PC-3 (cell line): ENCODE measurements at places on chromosomes 1 and 21.
A peak's percentile ranks its signal among the peaks of the same experiment; 100 is the strongest.

- DNase-seq, result peak; percentile 31
Measured at GRCh38 chr1:9822897-9823692, 670 bp downstream of the CLSTN1 start.

DNA sequence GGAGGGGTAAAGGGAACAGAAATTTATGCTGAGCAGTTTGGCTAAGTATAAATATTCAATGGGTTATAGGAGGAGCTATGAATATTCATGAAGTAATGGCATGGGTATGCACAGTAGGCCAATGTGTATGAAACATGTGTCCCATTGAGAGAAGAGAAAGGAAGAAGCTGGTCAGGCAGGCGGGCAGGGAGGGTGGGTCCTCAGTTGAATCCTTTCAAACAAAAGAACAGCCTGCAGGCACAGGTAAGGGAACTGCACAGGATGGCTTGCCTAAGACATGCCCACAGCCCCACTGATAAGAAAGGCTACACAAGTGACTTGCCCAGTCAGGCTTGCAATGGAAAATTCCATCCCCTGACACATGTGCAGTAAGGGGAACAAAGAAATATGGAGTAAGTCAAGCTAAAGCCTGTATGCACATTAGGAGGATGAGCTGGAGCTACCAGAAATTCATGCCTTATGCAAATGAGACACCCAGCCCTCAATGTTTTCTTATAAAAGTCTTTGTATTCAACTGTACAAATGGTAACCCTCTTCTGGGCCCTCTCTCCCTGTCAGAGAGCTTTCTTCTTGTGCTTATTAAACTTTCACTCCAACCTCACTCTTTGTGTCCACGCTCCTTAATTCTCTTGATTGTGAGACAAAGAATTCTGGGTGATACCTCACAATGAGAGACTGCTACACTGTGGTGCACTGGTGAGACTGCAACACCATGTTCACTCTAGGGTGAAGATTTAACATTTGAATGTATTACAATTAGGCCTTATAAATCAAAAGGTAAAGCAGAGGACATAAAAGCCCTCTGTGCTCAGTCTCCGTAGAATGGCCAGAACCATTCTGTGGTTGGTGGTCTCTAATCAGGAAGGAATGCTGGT is 96.5 kb downstream of the ATP1B1 start:
- DNase-seq, result no peak

DNA sequence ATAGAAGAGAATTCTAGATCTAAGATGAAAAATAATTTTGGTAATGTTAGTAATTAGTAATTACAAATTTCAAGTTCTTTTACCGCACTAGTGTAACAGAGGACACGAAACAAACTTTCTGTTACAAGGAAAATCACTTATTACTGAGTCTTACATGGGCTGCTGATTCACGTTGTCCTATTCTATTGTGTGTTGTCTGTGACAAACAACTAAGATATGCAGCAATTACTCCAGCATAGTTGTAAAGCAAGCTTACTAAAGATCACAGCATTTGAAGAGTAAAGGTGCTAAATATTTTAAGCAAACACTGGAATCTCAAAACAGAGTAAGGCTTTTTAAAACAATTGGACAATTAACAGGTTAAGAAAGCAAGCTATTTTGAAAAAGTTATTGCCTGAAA is 502.3 kb downstream of the KCNT2 start:
- DNase-seq, result peak; percentile 5

- peak; percentile 93 for DNase-seq
Measured at GRCh38 chr1:26278724-26279455, 996 bp upstream of the SH3BGRL3 start.

- no peak for DNase-seq
Measured at GRCh38 chr1:205348554-205349487, 7.9 kb downstream of the KLHDC8A start.

DNA sequence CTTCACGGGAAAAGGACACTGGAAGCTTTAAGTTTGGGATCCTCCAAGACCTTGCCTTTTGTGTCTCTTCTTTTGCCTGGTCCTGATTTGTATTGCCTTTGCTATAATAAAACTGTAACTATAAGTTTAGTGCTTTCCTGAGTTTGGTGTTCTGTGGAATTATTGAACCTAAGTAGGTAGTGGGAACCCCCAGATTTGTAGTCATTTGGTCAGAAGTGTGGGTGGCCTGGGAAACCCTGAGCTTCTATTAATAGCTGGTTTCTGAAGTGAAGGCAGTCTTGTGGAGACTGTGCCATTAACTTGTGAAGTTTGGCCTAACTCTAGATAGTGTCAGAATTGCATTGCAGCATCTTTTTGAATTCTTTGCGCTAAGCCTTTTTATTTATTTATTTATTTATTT is 6.8 kb upstream of the MYCL start:
- no peak for DNase-seq

DNA sequence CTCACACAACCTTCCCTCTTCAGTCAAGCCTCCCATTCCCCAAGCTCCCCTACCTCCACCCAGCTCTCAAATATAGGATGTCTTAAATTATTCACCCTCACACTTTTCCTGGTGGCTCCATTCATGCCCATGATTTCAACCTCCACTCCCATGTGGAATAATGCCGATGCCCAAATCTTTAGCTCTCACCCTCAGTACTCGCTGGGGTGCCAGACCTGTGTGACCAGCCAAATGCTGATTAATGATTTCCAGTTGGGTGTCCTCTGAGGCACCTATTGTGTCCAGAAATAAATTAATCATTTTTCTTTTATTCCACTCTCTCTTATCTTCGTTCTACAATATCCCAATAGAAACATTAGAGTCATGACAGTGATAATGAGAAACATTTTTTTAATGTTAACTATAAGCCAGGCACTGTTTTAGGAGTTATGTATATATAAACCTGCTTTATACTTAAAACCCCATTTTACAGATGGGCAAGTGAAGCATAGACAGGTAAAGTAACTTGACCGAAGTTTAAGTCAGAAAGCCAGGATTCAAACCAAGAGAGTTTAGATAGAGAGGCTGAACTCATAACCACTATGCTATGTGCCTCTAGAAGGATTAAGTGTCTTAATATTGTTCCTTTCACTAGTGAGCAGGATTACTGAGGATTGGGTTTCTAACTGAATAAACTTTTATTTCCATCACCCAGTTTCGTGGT is 209.7 kb downstream of the DUSP10 start:
- no peak for DNase-seq

GRCh38 chr1:147334292-147334691 is 91.8 kb downstream of the CHD1L start:
- DNase-seq, result no peak

DNA sequence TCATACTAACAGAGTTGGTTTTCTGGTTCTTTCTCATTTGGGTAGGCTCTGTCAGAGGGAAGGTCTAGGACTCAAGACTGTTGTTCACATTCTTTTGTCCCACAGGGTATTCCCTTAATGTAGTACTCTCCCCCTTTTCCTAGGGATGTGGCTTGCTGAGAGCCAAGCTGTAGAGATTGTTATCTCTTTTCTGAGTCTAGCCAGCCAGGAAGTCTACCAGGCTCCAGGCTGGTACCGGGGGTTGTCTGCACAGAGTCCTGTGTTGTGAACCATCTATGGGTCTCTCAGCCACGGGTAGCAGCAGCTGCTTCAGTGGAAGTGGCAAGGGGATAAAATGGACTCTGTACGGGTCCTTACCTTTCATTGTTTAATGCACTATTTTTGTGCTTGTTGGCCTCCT is 226.4 kb downstream of the LBR start:
- DNase-seq, result no peak

DNA sequence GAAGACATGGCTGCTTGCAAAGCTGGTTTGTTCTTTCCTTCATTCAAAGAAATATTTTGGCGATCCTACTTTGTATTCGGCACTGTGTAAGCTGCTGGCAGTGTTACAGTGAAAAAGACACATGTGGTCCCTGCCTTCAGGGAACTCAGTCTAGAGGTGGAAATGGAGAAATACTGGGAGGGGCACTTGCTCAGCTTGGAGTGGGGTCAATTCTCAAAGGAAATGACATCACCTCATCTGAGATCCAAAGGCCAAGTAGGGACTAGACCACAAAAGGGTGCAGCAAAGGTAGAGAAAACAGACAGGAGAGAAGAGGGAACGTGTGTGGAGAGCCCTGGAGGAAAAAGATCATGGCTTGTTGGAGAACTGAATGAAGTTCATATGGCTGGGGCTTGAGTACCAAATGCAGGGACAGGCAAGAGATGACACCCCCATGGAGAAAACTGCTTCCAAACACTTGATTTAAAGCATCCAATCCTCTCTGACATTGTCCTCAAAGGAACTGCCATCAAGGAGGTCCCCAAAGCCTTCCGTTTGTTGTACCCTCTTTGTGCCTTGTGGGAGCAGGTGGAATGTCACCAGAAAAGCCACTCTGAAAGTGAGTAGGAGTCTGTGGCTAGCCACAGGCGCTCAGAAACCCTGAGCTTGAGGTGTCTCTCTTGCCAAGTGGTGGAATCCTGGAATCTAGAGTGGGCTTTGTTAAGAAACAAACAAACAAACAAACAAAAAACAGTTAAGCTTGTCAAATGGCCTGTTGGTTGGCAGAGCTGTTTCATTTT is 48.3 kb upstream of the TDRD10 start:
- peak; percentile 31 for DNase-seq

GRCh38 chr1:229980009-229980408 is 87.0 kb upstream of the GALNT2 start:
- DNase-seq, result peak; percentile 85

DNA sequence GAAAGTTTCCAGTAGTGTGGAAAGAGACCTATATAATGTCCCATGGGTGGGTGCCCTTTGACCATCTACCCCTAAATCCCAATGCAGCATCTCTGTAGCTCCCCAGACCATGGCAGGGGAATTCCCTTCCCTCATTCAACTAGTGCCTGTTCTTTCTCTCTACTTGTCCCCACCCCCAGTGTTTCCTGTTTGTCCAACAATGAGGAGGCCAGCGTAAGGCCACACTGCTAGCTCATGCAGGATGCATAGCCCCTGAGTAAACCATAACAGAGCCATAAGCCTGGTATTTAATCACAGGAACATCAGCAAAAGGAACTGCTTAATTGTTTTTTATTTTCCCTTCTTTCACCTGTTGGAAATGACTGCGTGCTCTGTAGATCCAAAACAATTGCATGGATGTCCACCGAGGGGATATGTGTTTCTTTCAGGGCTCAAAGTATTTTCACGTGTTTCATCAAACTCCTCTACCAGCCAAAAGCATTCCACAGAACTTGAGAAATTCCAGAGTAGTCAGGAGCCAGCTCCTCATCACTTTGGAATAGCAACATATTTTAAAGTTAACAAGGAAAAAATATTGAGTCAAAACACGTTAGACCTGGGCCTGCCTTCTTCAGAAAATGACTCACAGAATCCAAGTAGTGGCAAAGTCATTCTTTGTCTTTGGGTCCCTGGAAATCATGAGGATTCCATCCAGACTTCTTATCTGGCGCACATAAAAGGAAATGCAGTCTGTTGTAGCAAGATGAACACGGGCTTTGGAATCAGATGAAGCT is 162.5 kb upstream of the SGIP1 start:
- DNase-seq, result peak; percentile 56

DNA sequence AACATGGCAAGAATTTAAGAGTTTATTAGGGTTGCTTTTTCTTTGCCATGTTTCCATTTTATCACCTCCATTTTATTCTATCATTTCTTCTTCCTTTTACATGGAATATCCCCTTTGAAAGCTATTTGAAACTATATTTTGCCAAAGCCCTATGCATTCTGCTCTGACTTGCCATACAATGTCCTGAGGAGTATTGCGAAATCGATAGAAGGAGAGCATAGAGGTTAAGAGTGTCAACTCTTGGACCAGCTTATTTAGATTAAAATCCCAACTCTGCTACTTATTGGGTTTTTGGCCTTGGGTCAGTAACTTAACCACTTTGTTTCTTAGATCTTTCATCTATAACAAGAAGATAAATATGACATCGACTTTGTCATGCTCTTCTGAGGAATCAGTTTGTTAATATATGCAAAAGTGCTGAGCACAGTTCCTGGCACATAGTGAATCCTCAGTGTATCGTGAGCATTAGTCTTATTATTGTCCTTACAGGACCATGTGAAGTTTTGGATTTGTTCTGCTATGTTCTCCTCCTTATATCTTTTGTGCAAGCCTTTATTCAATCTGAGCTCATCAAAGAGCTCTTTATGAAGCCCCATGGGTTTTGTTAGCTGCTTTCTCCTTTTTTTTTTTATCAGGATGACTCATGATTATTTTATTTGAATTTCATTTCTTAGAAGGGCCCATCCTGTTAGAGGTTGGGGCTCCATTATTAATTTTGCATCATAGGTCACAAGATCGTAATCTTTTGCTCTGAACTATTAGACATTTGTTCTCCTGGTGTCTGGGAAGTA is 17.6 kb downstream of the ACKR1 start:
- peak; percentile 56 for DNase-seq

DNA sequence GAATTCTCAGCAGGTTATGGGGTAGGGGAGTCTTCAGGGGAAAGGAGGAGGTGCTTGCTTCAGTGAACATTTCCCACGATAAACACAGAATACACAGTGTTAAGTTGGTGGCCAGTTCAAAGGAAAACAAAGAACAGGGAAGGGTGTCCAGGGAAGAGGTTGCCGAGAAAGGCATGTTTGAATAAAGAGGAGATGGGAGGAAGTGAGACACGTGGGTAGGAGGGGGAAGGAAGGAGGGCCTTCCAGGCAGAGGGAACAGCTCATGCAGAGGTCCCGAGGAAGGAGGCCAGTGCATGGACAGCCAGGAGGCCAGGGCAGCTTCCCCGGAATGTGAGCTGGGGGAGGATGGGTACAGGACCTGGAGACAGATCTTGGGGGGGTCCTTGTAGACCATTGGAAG is 130.3 kb upstream of the TMEM51 start:
- DNase-seq, result no peak

DNA sequence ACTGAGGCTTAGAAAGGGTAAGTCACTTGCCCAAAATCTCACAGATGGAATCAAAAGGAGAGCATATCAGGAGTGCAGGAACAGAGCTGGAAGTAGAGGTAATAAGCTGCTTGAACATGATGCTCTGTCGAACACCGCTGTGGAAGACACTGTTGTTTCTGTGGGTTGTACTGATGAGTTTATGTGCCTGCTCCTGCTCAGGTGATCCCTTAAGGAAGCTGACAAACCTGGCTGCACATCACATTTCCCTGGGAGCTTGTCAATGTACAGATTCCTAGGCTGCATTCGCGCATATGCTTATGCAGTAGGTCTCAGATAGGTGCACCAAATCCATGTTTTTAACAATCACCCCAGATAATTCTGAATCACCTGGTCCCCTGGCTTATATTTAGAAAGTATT is 79.7 kb downstream of the ZNF326 start:
- no peak for DNase-seq

- no peak for DNase-seq
Measured at GRCh38 chr1:71737768-71738167, 544.6 kb downstream of the NEGR1 start.
